ENCODE measurements at places on chromosomes 7 and 10. TPM values are rescaled to one million over a fixed set of nuclear protein-coding genes. Genes with fewer than 3 reads are reported as not detected.

Gene SEMA4G
- 0.60 TPM for total RNA-seq

Gene ASB10
- not detected for total RNA-seq

Gene CALHM3
- total RNA-seq: not detected

Gene NCF1
- not detected for total RNA-seq

DNA sequence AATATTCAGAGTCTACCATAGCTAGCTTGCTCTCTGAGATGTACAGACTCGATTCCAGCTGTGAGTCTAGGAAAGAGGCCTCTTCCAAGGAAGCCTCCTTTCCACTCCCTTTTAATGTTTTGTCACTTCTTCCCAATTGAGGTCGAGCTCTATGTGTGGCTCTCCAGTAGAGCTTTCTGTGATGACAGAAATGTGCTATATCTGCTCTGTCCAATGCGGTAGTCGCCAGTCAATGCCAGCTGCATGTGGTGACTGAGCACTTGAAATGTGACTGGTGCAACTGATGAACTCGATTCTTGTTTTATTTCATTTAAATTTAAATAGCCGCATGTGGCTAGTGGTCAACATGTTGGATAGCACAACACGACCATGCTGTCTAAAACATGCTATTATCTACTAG, 387.0 kb upstream of the NRP1 start:
- DNase-seq: no peak

- no peak for DNase-seq
Observed at GRCh38 chr10:131131726-131132591, 179.6 kb downstream of the TCERG1L start.

GRCh38 chr7:8396294-8396693, 37.1 kb upstream of the NXPH1 start:
- no peak for DNase-seq

DNA sequence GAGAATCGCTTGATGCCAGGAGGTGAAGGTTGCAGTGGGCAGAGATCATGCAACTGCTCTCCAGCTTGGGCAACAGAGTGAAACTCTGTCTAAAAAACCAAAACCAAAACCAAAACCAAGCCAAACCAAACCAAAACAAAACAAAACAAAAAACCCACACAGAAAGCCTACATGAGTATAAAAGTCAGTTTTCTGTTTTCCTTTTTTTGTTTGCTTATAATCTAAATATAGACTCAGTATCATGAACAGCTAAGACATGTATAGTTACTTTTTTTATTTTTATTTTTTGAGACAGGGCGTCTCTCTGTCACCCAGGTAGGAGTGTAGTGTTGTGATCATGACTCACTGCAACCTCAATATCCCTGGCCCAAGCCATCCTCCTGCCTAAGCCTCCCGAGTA, 16.8 kb upstream of the MTPN start:
- DNase-seq: no peak

GRCh38 chr10:116719804-116720203, 22.6 kb downstream of the HSPA12A start:
- no peak for DNase-seq

- no peak for DNase-seq
Observed at GRCh38 chr7:153518201-153518984, 533.8 kb upstream of the DPP6 start.

GRCh38 chr10:91135113-91135512, 85.3 kb upstream of the PCGF5 start:
- DNase-seq: no peak

DNA sequence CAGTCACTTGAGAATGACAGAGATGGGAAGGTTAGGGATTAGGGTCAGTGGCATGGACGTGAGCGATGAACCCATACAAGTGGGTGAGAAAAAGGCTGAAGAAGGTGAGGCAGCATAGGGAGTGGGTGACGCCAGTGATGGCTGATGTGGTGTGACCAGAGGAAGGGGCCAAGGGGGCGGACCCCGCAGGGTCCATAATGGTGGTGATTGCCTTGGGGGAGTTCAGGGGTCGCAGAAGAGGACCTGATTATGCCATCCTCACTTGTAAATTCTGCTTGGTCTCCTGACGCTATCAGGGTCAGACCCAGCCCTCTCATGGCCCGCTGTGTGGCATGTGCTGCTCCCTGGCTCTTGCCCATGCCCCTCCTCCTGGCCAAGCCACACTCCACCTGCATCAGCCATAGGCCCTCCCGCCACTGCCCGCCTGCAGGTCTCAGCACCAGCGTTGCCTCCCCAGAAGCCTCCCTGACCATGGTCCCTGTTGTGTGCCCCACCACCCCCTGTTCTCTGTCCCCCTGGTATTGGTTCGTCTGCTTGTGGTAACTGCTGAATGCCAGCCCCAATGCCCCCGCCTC, 235.7 kb downstream of the EBF3 start:
- DNase-seq: no peak

DNA sequence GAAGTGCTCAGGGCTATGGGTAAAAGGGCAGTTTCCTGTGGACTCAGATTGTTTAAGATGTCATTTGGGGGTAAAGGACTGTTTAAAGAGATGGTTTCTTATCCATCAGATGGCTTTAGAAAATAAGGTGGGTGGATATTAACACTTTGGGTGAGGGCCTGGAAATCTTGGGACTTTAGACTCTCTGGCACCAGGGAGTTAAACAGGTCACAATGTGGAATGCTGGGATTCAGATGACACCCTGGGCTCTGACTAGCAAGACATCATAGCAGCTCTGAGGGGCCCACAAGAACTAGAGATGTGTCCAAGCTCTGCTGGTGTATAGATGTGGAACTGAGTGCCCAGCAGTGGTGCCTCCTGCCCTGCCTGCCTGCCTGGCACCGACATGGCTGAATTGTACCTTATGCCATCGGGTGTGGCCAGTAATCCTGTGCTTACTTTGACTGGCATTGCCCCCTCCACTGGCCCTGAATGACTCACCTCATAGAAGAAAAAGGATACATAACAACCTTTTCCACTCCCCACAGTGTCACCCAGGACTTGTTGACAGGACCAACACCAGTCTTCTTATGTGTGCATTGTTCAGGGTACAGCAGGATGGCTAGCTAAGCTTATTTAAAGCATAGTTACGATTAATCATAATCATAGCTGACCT, 100.0 kb upstream of the PRR15 start:
- DNase-seq: no peak

GRCh38 chr10:96390460-96390864, 31.7 kb upstream of the OPALIN start:
- no peak for DNase-seq

All from pulmonary artery endothelial cell (primary cell).